SW480 (cell line): ENCODE measurements at places on chromosomes 7 and 10.

DNA sequence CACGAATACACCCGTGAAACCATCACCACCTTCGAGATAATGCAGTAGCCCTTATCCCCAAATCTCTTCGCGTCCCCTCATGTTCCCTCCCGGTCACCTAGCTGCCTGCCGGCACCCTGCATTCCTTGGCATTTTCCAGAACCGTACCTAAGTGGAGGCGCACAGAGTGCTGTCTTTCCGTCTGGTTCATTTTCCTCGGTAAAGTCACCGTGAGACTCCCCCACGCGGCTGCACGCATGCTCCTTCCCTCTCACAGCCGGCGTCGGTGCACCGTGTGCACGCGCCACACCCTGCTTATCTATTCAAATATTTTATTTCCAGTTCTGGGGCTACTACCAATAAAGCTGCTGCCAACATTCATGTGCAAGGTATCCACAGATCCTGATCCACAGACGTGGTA is 65.5 kb upstream of the NKX6-2 start:
- no peak for DNase-seq

DNA sequence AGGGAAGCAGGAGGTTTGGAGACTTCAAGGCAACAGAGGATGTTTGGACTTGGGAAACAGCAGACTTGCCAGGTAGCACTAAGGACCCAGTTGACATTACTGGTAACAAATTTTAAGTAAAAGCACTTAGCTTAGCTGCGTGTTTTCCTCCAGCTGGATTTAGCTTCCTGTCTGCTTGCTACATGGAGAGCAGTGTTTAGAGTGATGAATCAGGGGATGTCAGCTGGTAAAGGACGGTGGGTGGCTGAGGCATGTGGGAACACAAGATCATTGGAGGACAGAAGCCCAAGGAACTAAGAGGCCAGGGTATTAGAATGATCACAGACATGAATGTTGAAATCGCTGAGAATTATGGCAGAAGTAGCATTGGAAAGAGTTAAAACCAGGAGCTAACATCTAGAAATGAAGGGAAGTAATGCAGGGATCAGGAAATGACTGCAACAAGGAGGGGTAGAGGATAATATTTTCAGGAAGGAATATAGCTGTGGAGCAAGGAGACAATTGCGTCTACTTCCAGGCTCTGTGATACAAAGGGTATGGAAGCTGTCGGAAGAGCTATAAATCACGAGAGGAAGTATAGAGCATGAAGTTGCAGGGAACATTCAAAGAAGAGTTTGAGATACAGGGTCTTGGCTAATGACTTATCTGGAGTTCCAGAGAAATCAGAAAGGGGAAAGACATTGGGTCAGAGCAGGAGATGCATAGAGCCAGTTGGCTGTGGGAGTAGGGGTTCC is 34.4 kb downstream of the CALD1 start:
- DNase-seq: no peak

DNA sequence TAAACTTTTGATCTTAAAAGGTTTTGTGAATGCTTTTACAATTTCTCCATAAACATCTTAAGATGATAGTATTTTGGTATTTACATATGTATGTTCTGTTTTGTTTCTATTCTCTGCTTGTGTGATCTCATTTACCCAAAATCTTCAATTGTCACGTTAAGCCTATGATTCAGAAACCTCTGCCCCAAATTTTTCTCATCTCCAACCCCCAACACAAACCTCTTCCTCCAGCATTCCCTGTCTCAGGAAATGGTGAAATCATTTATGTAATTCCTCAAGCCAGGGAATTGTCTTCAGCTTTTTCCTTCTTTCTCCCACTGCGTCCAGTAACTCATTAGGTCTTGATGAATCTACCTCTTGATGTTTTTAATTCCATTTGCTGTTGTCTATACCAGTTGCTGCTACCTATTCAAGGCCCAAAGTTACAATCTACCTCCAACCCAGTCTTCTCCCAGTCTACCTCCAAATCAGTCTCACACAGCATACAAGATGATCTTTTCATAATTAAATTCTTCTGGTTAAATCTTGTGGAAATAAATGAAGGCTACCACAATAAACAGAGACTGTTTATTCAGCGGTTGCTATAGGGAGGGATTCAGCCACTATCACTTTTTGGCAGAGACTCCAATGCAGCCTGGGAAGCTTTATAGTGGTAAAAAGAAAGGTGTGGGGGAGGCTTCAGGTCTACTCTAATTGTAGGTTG is 5.8 kb downstream of the CFAP69 start:
- peak; percentile 72 for DNase-seq

DNA sequence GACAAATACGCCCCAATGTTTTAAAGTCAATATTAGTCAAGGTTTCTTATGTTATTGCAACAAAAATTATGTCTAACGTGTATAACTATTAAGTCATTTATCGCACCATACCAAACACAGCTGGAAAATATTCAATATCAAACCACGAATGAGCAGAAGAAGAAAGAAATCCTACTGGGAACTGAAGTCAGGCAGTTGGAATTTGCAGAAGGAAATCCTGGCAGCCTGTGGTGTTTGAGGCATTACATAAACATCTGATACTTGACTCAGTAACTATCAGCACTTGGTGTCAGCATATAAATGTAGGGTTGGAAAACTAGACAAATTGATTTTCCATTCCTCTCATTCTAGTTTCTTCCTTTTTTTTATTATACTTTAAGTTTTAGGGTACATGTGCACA is 83.4 kb upstream of the NUPR2 start:
- DNase-seq: no peak

DNA sequence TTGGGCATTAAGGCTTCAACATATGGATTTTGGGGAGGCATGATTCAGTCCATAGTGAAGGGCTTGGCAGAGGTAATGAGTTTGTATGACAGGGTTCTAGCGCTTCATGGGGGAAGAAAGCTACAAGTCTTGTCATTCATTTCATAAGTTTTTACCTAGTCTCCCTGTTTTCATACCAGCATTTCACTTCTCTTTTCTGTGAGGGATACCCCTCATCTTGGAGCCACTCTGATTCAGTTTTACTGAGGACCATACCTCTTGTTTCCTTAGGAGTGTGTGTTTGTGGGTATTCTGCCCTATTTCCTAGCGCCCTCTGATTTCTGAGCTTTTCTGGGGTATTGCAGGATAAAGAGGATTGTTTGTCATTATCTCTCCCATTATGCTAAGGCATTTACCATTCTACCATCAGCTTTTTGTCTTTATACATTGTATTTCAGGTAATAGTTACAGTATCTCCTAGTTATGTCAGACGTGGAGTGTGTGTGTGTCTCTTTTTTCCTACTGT is 6.8 kb downstream of the RSBN1L start:
- DNase-seq: no peak

DNA sequence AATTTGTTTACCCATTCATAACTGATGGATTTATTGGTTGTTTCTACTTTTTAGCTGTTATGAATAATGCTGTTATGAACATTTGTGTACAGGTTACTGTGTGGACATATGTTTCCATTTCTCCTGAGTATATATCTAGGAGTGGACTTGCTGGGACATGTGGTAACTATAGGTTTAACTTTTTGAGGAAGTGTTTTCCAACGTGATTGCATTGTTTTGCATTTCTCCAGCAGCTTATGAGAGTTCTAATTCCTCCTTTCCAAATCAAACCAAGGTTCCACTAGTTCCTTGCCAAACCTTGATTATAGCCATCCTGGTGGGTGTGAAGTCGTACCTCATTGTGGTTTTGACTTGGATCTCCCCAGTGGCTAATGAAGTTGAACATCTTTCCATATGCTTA is 2.6 kb upstream of the PRF1 start:
- no peak for DNase-seq

DNA sequence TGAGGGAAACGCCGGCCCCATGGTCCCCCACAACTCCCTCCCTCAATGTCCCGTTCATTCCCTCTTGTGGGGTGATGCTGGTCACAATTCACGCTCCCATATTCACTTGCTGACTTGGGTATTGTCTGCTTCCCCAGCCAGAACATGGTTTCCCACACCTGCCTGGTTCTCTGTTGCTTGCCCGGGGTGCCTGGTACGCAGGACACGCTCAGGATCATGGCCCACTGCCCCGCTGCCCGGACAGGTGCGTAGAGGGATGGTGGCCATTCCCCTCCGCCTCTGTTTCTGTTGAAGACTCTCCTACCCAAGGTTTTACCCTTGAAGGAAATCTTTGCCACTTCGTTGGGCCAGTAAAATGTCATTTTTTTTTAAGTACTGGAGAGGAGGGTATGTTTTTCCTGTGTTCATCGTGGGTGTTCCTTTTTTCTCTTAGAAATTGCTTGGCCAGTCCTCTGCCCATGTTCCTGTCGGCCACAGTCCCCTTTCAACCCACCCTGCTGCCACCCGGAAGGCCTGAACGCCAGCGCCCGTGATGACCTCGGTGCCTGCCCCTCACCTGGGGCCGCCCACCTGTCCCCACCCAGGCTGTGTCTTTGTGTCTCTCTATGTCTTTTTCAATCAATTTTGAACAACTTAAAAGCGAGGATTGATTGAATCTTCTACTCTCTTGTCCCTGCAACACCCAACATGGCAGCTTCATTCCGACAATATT is 38.2 kb downstream of the FOXL3 start:
- DNase-seq: no peak

- no peak for DNase-seq
Measured at GRCh38 chr7:90951986-90952954, 312.0 kb upstream of the FZD1 start.

GRCh38 chr10:92737484-92737883 is 47.7 kb downstream of the HHEX start:
- DNase-seq: no peak

GRCh38 chr10:11742779-11743298 is 657 bp downstream of the ECHDC3 start:
- DNase-seq: no peak

DNA sequence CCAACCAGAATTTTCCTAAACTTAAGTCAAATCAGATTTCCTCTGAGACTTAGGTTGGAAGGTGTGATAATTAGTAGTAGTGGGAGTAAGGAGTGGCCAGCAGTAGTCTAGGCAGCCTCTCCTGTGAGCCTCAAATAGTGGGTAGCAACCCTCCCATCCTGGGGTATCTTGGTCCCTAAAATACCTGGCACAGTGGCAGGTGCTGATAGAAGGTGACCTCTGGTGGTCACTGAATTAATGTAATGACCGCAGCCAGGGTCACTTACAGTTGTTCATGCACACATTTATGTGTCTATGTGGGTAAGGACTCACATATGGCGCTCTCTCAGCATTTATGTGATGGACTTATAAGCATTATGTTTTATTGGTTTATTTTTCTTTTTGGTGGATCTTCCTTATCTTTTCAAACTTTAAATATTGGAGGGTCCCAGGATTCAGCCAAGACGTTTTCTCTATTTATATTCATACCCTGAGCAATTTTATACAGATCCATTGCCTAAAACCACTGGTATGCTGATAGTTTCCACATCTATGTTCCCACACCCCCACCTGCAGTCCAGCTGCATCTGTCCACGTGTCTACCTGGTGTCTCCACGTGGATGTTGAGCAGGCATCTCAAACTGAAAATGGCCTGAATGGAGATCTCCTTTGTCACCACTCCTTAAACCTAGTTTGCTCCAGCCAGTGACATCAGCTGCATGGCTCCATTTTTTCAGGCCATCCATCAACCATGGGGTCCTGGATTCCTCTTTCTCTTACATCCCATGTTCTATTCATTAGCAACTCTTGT is 18.3 kb downstream of the BMPER start:
- no peak for DNase-seq

DNA sequence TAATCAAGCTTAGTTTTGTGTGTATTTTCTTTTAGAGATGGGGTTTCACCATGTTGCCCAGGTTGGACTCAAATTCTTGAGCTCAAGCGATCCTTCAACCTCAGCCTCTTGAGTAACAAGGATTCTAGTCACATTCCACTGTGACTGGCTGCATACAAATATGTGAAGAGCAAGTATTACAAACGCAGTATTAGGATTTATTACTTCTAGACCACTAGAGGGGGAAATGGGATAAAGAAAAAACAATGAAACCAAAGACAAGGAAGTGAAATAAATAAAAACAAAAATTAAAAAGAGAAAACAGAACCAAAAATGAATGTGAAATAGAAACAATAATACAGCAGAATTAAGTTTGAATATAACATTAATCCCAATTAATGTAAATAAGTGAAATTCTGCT is 308.7 kb downstream of the ANKRD30A start:
- peak; percentile 8 for DNase-seq

- peak; percentile 54 for DNase-seq
Measured at GRCh38 chr7:26370011-26370410, 78.3 kb downstream of the SNX10 start.

DNA sequence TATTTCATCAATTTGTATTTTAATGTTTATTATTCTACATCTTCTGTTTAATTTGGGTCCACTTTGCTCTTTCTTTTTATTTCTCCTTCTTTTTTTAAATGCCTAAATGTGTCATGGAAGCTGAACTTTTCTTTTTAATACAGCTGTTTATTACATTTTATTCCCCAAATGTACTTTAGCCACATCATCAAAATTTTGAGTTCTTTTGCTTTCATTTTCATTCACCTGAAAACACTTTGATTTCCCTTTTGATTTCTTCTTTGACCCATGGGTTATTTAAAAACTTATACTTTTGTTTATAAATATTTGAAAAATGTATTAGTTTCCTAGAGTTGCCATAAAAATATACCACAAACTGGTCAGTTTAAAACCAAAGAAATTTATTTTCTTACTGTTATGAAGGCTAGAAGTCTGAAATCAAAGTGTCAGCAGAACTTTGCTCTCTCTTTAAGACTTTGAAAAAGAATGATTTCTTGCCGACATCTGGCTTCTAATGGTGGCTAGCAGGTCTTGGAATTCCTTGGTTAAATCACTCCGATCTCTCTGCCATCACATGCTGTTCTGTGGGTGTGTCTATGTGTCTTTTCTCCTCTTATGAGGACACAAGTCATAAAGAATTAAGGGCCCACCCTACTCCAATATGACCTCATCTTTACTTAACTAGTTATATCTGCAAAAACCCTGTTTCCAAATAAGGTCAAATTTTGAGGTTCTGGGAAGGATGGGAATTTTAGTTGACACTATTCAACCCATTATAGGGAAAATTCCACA is 225.5 kb downstream of the ANKRD7 start:
- no peak for DNase-seq

GRCh38 chr7:123769371-123769770 is 20.6 kb upstream of the WASL start:
- no peak for DNase-seq

DNA sequence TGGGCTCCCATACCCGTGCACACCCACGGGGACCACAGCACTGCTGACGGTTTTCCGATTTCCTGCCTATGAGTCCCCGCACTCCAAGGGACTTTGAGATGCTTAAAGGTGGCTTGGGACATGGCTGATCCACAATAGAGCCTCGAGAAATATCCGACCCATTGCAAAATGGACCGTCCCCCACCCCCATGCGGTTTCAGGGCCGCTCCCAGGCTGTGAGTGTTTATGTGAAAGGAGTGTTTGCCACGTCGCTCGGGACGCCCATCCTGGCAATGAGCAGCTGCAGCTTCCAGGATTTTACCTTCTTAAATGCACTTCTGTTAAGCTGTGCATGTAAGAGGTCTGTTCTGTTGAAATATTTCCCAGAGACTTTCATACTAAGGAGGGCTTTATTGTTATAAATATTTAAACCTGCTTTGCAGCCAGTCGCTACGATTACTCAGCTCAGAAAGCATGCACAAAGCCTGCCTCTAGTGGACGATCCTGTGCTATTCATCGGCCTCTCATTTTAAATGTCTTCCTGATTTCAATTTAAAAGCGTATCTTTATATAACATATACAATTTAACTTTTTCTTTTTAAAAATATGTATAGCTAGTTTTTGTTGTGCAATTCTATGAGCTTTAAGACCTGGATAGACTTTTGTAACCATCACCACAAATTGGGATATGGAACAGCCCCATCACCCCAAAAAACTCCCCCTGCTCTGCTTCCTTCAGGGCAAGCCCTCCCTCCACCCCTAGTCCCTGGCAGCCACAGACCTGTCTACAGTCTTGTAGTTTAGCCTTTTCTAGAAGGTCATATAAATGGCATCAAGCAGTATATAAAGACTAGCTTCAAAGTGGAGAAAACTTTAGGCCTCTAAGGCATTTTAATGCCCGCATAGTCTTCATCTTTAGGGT is 418.3 kb downstream of the PAXIP1 start:
- peak; percentile 22 for DNase-seq
